ENCODE measurements at places on chromosomes 6 and 20.

GRCh38 chr20:58395604-58396003 lies 6.6 kb downstream of the VAPB start:
- DNase-seq: no peak

GRCh38 chr6:155181498-155181897 lies 82.3 kb upstream of the CLDN20 start:
- DNase-seq: no peak

- DNase-seq: no peak
These were observed 339.1 kb downstream of the UTRN start for GRCh38 chr6:144624246-144624645.

- peak; percentile 56 for DNase-seq
These were observed 107.4 kb upstream of the NAA20 start for GRCh38 chr20:19909725-19910124.

- DNase-seq: no peak
These were observed 128.2 kb downstream of the BANF2 start for GRCh38 chr20:17827759-17828559.

- DNase-seq: no peak
These were observed 137.2 kb downstream of the FARS2 start for GRCh38 chr6:5398530-5398929.

DNA sequence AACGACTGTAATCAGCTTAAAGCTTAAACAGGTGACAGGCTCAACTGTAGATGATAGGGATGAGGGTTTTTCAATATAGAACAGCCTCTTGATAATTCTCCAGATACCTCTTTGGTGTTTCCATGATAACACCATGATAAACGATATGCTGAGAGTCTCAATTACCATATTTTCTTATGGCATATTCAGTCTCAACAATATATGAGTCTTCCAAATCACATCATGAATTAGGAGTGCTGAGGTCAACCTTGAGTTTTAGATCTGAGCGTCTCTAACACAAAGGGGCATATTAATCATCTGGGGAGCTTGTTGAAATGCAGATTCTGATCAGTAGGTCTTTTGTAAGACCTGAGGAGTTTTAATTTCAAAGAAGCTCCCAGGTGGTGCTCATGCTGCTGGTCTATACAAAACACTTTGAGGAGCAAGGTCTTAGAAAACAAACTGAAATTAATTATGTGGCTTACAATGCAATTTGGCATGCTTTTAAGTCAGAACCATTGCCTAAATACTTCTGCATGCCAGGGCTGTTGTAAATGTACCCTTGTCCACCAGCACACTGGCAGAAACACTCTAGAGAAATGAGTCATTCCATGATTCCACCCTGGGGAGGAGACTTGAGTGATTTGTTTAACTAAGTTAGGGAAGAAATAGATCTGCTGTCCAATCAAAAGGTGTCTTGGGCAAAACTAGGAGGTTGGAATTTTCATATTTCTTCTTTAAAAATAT lies 49.6 kb downstream of the PTCHD4 start:
- DNase-seq: no peak

GRCh38 chr6:169177516-169178166 lies 76.0 kb downstream of the THBS2 start:
- DNase-seq: no peak

GRCh38 chr20:39619271-39619785 lies 657.2 kb downstream of the DHX35 start:
- DNase-seq: no peak

- no peak for DNase-seq
These were observed 316.2 kb upstream of the CDYL start for GRCh38 chr6:4459996-4460395.

DNA sequence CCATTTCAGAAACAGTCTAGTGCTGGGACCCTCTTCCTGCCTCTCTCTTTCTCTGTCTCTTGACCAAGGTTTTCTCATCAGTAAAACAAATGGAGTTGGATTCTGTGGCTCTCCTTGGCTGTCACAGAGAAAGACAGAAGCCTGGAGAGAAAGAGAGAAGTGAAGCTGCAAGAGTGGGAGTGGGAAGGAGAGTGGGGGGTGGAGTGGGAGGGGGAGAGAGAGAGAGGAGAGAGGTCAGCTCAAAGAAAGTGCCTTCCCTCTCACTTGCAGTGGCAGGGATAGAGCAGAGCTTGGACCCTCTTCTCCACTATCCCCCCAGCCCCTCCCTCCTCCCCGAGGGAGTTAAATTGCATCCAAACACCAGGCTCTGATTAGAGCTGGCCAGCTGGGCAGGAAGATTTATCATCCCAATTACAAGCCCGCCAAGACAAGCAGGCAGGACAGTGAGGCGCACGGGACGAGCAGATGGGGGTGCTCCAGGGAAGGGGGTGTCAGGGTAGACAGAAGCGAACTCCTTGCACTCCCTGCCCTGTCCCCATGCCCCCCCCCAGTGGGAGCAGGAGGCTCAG lies 74.3 kb downstream of the CD40 start:
- DNase-seq: no peak

- DNase-seq: no peak
These were observed 183.2 kb upstream of the JARID2 start for GRCh38 chr6:15062516-15063252.

GRCh38 chr6:3516092-3516491 lies 59.2 kb upstream of the SLC22A23 start:
- DNase-seq: no peak

DNA sequence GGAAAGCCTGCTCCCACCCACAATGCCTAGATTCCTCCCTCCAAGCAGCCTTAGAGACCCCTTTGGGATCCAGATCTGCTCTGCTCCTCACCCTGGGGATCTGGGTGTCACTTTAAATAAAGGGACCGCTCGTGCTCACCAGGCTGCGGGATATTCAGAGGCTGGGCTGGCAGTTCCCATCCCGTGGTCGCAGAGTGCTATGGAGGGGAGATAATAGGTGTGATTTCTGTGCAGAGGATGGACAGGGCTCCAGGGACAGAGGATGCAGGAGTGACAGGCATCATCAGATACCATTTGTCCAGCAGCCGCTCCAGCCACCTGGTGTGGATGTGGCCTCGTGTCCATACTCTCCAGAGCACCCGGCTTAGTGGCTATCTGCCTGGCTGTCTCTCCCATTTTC lies 415.9 kb upstream of the SULF2 start:
- DNase-seq: no peak

DNA sequence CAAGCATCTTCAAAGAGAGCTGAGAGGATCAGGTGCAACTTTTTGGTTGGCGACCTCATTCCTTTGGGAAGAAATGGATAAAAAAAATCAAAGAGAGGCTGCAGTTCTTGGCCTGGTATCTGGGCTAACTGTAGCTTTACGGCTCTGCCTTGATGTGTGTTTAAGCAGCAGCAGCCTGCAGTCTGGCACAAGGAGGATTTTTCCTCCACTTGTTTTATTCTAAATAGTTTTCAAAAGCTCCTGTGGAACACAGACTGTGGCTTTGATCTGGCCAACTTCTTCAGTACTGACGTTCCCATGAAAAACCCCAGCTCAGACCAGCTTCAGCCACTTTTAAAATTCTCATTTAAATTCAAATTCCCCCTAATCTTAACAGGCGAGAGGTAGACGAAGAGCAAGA lies 137.3 kb downstream of the HDGFL1 start:
- no peak for DNase-seq

DNA sequence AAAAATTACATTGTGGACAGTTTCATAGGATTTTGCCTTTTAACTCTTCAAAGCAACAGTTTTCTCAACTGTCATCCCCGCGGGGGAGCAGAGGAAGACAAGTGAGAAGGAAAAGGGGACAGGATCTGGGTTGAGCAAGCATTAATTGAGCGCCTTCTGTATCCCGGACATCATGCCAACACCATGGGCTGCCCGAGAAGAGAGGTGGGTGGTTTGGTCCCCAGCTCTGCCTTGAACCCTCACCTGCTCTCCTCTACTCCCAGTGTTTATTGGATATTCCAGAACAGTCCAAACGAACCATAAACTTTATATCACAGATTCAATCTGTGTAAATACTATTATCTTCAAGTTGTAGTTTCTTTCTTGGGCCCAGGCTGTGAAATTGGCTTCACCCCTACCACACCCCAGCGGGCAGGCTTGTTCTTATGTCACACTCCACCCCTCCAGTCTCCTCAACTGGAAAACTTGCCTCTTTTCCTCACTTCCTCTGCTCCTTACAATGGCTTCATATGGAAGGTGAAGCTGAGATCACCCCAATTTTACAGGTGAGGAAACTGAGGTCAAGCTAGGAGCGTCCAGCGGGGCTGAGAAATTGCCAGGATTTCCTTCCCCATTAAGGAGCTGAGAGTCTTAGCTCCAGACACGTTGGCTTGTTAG lies 6.0 kb downstream of the PCK1 start:
- DNase-seq: no peak

GRCh38 chr6:7921632-7922092 lies 11.1 kb upstream of the TXNDC5 start:
- no peak for DNase-seq

- no peak for DNase-seq
These were observed 944.7 kb downstream of the PHF3 start for GRCh38 chr6:64580346-64580745.
